Stimulated activated CD8-positive, alpha-beta memory T cell treated with anti-CD3 and anti-CD28 coated beads, Interleukin-4, amount 100 ng/mL, for 4 hours (primary cell): ENCODE measurements at places on chromosomes 1 and 21.

- no peak for DNase-seq
Measured at GRCh38 chr21:39900491-39900890, 33.3 kb downstream of the PCP4 start.

DNA sequence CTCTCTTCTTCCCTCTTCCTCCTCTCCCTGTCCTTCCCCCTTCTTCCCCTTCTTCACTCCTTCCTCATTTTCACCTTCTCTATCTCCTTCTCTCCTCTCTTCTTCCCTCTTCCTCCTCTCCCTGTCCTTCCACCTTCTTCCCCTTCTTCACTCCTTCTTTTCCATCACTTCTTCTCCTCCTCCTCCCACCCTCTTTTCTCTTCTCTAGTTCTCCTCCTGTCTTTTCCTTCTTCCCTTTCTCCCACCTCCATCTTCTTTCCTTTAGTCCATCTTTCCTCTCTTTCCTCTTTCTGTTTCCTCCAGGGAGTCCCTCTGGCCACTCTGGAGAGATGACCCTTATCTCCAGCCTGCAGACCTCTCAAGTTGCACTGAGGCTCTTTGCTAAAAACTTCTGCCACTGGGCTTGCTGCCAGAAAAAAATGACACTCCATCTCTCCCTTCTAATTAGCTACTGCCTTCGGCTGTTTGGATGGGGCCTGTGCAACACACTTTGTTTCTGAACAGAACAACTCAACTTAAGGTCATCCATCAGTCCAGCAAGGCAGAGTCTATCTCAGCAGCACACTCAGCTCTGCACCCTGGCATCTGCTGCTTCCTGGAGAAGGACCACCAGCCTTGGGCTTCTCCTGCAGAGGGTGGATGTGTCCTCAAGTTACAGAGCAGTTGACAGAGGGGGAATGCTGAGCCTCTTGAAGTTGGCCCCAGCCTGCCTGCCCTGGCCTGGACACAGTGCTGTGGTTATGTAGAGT is 538.8 kb downstream of the MATN1 start:
- DNase-seq, result no peak

GRCh38 chr1:185463433-185463832 is 146.4 kb upstream of the IVNS1ABP start:
- no peak for DNase-seq

GRCh38 chr1:6795203-6795602 is 9.9 kb downstream of the CAMTA1 start:
- no peak for DNase-seq

DNA sequence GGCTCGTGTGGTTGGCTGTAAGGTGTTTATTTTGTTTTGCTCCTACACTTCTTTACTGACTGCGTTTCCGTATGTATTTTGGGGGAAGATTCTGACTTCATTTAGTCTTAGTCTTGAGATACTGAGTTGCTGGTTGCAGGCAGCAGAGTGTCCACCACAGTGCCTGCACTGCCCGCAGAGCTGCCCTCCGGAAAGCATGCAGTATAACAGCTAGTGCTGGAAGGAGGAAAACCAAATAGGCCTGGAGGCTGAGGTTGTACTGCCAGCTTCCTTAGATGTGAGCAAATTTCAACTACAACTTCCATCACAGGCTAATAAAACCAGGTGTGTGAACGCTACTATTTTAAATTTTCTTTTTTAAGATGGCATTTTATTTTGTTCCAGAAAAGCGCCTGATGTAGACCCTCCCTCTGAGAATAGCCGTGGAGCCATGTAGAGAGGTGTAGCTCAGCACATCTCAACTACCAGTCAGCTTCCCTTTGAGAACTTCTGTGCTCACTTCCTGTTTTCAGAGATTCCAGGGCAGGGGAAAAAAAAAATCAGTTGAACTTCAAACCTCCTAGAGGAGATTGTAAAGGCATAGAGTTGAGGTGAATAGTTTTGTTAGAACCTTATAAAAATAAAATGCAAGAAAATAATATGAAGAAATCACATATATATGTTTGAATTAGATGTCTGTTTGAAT is 17.6 kb downstream of the LMO4 start:
- DNase-seq, result no peak
